ENCODE measurements at places on chromosomes 7 and 10.

- no peak for DNase-seq
Observed at GRCh38 chr10:90785782-90786181, 72.1 kb downstream of the HTR7 start.

DNA sequence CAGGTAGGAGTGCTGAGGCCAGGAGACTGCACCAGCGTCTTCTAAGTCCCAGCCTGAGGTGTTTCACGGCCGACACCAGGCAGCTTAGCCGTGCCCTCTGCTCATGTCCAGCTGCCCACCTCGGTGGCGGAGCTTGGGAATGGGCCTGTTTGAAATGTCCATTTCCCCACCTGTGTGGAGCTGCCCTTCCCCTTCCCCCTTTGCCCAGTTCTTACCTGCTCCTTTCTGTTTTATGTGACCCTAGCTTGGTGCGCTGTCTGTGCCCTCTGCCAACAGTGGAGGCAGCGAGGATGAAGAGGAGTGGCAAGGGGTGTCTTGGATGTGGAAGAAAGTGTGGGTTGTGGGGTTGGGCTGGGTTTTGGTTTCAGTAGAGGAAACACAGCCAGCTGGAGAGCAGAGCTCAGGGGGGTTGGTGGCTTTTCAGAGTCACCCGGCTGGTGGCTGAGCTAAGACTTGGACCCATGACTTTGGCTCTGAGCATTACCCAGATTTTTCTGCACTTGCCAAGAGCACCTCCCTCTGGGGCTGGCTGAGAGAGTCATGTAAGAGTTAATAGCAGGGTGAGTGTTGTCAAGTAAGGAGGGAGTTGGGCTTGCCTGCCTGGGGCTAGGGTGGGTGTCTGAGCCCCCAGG is 37.4 kb downstream of the GBX1 start:
- no peak for DNase-seq

- no peak for DNase-seq
Observed at GRCh38 chr7:130305433-130306042, 12.6 kb downstream of the CPA4 start.

- peak; percentile 93 for DNase-seq
Observed at GRCh38 chr7:92740700-92741126, 95.7 kb downstream of the CDK6 start.

- DNase-seq, result peak; percentile 62
Observed at GRCh38 chr10:111018021-111018420, 58.8 kb upstream of the ADRA2A start.

- peak; percentile 2 for DNase-seq
Observed at GRCh38 chr7:8436965-8437364, 3.6 kb downstream of the NXPH1 start.

GRCh38 chr10:78736926-78737630 is 331.7 kb upstream of the ZMIZ1 start:
- no peak for DNase-seq

DNA sequence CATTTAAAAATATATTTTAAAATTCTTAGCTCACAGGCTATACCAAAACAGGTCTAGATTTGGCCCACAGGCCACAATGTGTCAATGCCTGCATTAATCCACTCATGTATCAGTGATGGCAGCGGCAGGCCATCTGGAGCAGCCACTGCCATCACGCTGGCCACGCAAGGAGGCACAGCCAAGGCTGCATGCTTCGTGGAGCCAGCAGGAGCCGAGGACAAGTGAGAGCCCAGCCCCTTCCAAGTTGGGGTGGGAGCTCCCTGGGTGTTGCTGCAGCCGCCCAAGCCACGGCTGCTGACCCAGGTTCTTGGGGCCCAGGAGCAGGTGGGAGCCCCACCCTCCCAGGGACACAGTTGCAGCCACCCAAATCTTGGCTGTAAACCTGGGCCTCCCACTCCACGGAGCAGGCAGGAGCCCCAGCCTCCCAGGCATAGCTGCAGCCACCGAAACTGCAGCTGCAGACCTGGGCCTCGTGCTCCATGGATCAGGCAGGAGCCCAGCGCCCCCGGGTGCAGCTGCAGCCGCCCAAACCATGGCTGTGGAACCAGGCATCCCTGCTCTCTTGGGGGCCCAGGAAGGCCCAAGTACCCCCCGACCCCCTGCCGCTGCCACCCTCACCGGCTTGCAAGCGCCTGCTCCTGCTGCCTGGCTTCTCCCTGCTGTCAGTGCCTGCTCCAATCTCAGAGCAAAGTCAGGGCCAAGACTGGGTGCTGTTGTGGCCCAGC is 87.3 kb upstream of the CACUL1 start:
- DNase-seq, result no peak

- peak; percentile 96 for DNase-seq
Observed at GRCh38 chr7:101717628-101718357, 88.7 kb upstream of the MYL10 start.

- no peak for DNase-seq
Observed at GRCh38 chr7:121385800-121386179, 10.3 kb downstream of the FAM3C start.

- no peak for DNase-seq
Observed at GRCh38 chr7:95435422-95435780, 573 bp upstream of the PON2 start.

GRCh38 chr7:48101352-48101751 is 12.3 kb downstream of the UPP1 start:
- no peak for DNase-seq

- DNase-seq, result no peak
Observed at GRCh38 chr10:63883861-63884260, 362.7 kb downstream of the REEP3 start.

DNA sequence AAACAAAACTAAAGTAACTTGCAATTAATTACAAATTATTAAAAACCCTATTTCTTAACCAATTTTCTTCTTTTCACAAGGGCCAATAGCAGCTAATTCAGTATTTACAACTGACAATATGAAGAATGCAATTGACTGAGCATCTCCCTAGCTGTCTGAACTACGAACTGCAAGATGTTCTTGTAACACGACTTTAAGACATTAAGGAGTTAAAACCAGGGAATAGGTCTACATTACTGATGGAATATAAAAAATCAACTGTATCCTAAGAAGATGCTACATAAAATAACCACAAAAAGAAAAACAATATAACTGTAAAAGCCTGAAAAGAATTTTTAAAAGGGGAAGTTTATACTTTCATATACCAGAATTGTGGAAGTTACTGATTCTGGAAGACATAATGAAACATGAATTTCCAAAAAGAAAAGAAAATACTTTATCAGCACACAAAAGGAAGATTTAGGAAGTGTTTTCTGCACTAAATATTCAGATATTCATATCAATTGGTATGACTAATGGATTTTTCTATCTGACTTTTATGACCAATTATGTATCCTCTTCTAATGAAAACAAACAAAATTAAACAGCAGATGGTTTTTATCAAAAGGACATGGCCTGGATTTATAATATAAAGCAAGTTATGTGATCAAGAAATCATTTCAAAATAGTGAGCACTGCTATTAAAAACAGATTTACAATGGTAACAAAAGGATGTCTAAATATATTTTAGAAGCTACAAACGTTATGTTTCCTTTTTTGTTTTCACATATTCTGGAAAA is 1.6 kb downstream of the GPR22 start:
- no peak for DNase-seq

GRCh38 chr10:85448716-85449115 is 917.9 kb downstream of the GRID1 start:
- DNase-seq, result no peak

DNA sequence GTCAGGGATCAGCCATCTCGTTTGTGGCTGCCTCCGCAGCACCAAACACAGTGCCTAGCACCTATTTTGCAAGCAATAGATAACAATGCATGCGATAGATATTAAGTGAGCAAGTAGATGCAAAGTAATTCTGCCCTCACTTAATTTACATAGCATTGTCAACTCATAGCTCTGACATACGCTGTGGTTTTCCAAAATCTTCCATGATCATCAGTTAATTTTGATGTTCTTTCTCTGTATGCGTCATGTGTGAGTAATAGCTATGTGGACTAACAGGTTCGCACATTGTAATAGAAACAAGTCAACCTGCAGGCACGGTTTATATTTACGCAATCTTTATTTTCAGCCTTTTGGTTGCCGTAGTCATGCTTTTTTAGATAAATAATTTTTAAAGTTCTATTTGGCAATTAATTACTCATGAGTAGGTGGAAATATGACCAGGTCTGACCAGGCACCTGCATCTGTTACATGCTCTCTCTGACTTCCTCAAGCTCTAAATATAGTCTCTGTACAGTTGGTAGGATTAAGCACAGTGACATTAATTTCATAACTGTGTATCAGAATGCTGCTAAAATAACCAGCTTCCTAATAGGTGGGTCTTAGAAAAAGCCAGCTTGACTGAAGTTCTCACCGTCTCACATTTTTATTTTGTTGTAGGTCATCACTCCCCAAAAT is 13.3 kb downstream of the MAP3K8 start:
- DNase-seq, result peak; percentile 98

DNA sequence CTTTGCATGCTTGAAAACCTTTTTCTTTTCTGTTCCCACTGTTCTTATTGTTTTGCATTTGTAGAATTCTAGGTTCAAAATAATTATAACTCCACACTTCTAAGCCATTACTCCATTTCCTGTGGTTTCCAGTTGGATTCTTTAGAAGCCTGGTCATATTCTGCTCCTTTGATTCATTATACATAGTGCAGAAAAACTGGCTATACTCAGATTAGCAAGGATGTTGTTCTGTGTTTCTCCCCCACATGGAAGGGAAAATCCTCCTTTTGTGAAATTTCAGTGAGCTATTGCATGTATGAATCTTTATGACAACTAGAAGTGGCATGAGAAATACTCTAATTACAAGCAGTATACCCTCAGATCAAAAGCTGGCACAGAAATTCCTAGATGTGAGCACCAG is 79.5 kb downstream of the SLC13A1 start:
- peak; percentile 95 for DNase-seq

DNA sequence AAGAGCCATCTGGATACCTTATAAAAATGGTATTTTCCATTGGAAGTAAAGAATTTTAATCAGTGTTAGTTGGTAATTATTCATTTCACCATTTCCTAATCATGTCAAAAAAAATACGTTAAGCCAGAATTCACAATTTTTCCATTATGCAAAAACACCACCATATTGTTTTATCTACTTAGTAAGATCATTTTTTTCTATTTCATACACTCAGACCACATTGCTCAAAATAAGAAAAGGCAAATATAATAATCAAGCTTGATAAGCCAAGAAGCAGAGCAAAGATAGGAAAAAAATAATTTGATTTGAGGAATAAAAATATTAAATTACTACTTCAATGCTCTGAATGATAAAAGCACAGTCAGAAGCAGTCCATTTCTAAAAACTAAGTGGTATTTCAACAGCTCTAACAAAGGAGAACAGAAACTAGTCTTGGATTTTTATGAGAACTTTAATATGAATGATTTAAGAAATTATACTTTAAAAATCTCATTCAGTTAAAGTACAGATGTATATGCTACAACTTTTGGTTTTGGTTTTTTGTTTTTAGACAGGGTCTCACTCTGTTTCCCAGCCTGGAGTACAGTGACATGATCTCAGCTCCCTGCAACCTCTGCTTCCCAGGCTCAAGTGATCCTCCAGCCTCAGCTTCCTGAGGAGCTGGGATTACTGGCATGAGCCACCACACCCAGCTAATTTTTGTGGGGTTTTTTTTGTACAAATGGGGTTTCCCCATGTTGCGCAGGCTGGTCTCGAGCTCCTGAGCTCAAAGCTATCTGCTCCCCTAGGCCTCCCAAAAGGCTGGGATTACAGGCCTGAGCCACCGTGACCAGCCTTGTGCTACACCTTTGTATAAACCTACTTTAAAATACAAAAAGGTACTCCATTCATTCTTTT is 46.6 kb downstream of the LRRN3 start:
- DNase-seq, result no peak

DNA sequence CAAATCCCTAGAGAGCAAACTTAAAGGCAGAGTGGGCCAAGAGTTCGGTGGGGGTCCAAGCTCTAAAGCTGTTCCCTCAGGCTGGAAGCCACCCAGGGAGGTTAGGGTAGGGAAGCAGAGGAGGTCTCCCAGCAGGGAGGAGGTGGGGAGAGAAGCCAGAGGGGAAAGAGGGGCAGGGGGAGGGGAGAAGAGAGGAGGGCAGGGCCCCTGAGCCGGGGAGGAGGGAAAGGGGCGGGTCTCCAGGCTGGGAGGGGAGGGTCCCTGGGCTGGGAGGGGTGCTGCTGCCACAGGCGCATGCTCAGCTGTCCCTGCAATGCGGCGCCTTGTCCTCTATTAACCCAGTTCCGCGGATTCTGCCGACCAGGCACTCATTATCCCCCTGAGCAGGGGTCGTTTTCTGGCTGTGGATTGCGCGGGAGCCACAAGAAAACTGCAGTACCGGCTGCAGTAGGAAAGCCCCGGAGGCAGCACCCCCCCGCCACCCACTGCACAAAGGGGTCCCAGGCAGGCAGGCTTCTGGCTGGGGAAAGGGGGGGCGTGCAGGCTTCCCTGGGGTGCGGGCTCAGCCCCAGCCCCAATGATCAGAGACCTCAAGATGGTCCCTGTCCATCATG is 49.3 kb downstream of the CAMK2B start:
- no peak for DNase-seq

- no peak for DNase-seq
Observed at GRCh38 chr10:127406018-127406550, 143.0 kb upstream of the NPS start.

GRCh38 chr7:152336754-152337368 is 98.9 kb downstream of the KMT2C start:
- DNase-seq, result peak; percentile 46

DNA sequence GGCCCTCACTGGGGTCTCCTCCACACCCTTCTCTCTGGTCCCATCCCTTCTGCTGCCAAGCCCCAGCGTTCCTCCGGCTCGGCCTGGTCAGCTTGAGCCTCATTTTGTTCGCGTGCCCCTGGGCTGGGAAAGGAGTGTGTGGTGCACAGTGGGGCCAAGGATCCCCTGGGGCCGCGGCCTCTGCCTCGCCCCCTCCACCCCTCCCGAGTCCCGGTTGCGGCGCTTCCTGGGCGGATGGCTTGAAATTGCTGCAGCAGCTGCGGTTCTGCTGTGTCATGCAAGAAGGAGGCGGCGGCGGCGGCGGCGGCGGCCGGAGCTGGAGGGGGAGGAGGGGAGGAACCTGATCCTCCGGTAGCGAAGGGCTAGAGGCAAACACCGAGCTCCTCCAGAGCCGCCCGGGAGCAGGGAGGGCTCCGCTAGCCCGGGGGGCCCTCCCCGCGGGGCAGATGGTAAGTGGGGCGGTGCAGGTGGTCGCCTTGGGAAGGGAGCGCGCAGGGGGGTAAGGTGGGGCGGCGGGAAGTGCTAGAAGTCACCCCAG is 217.8 kb upstream of the MKLN1 start:
- peak; percentile 73 for DNase-seq

DNA sequence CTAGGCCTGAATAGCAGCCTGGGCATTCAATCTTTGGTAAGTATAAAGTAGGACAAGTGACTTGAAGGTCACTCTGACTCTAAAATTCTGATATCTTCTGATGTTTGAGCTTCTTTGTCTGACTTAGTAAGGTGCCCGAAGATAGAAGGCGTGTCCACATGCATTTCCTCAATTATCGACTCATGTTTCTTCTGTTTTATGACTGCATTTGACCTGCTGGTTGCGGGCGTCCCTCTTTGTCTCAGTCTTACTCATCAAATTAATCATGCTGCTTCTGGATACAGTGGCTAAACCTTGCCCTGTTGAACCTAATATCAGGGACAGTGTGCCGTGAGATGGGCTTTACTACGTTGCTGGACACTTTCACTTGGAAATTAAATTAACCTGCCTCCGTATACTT is 534.1 kb downstream of the SDK1 start:
- DNase-seq, result no peak

- DNase-seq, result peak; percentile 96
Observed at GRCh38 chr10:24706479-24707118, 17.1 kb downstream of the ARHGAP21 start.
